ENCODE measurements at places on chromosomes 4 and X. TPM values are rescaled to one million over a fixed set of nuclear protein-coding genes. Genes with fewer than 3 reads are reported as not detected.

The SPACA5 gene
- total RNA-seq: not detected

The ZMAT1 gene
- 4.4 TPM for total RNA-seq

DNA sequence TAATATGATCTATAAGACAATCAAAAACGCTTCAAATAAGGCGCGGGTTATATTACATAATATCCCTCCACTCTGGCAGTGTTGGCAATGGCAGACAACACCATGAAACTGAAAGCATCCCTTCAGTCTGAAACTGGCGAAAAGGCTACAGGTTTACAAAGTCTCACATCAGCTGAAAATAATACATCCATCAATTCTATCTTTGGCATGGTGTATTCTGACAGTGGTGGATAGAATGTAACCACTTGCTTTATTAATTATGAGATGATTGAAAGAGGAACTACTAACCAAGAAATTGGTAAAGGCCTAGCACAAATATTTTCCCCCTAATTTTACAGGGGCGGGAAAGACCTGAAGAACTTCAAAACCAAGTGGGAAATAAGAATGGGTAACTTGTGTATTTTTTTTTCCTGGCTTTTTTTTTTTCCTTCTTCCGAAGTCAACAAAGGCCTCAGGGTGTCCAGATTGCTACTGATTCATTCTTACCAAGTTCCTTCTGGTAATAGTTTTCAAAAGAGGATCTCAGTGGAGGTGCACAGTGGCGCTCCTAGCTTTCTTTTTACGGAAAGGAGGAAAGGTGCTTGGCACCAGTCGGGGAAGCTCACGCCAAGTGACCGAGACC is 728 bp downstream of the UBA6 start:
- H3K4me3 ChIP-seq: peak overlapping the region; percentile 91
- H3K4me1 ChIP-seq: peaks cover 12% of the 10 kb centered on the region
- H3K36me3 ChIP-seq: peaks cover 30% of the 10 kb centered on the region
- no peak for DNase-seq

The MBNL3 gene
- total RNA-seq: 18.9 TPM

DNA sequence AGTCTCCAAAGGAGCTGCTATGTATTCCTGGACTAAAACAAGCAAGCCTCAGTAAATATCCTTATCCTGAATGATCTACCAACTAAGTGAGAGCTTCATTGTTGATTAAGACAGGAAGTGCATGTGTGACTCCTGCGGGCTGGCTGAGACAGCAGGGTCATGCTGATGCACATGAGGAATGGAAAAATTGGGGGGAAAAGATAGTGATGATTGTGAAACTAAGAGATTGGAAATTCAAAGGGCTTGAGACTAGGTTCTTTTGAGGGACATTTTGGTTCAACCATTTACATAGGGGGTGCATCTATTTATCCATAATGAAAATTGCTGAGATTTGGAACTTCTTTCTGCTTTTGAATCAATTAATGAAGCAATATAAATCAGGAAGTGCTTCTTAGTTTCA is 61.1 kb upstream of the C1QTNF7 start:
- no peak overlapping the region for H3K27ac ChIP-seq
- peaks cover 11% of the 10 kb centered on the region for H3K27me3 ChIP-seq
- H3K4me3 ChIP-seq: no peak overlapping the region
- no peak for DNase-seq
- H3K36me3 ChIP-seq: no peaks in the 10 kb centered on the region
- H3K4me1 ChIP-seq: no peaks in the 10 kb centered on the region

DNA sequence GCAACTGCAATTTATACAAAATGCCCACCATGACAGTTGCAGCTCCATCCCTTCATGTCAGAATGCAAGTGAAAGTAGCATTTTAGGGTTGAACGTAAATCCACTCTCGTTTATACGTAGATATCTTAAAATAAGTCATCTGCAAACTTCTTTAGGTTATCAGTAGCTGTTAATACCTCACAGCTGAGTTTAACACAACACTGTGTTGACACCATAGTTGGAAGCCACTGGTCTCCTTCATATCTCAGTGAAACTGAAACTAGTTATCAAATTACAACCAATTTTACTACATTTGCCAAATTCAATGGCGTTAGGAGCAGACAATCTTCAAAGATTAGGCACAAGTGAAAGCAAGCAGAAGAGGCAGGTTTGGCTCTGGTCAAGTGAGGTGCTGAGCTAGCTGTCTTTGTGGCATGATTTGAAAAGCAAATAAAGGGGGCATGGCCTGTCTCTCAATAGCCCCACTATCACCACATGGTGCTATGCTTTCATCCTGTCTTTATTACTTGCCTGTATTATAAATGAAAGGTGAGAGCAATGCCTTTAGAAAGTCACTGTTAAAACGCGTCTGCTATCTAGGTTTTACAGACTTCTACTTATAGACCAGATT is 12.3 kb downstream of the PPP3CA start:
- no peaks in the 10 kb centered on the region for H3K27me3 ChIP-seq
- H3K36me3 ChIP-seq: no peaks in the 10 kb centered on the region
- H3K4me3 ChIP-seq: no peak overlapping the region
- H3K4me1 ChIP-seq: peaks cover 24% of the 10 kb centered on the region
- DNase-seq: no peak
- H3K27ac ChIP-seq: no peak overlapping the region

The PLXNA3 gene
- total RNA-seq: 82.6 TPM

DNA sequence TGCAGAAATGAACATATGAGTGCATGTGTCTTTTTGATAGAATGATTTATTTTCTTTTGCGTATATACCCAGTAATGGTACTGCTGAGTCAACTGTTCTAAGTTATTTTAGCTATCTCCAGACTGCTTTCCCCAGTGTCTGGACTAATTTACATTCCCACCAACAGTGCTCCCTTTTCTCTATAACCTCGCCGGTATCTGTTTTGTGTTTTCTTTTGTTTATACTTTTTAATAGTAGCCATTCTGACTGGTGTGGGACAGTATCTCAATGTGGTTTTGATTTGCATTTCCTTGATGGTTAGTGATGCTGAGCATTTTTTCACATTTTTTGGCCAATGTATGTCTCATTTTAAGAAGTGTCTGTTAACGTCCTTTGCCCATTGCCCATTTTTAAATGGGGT is 218.6 kb upstream of the KCNIP4 start:
- no peak overlapping the region for H3K4me3 ChIP-seq
- DNase-seq: no peak
- no peaks in the 10 kb centered on the region for H3K27me3 ChIP-seq
- no peaks in the 10 kb centered on the region for H3K4me1 ChIP-seq
- no peaks in the 10 kb centered on the region for H3K36me3 ChIP-seq
- H3K27ac ChIP-seq: no peak overlapping the region

GRCh38 chr4:90624781-90625180 is 497.6 kb downstream of the CCSER1 start:
- no peak for DNase-seq
- H3K4me3 ChIP-seq: no peak overlapping the region
- H3K27me3 ChIP-seq: no peaks in the 10 kb centered on the region
- H3K4me1 ChIP-seq: no peaks in the 10 kb centered on the region
- H3K36me3 ChIP-seq: no peaks in the 10 kb centered on the region
- no peak overlapping the region for H3K27ac ChIP-seq

The RTL3 gene
- not detected for total RNA-seq

The KLB gene
- 0.09 TPM for total RNA-seq

The MND1 gene
- 13.1 TPM for total RNA-seq

DNA sequence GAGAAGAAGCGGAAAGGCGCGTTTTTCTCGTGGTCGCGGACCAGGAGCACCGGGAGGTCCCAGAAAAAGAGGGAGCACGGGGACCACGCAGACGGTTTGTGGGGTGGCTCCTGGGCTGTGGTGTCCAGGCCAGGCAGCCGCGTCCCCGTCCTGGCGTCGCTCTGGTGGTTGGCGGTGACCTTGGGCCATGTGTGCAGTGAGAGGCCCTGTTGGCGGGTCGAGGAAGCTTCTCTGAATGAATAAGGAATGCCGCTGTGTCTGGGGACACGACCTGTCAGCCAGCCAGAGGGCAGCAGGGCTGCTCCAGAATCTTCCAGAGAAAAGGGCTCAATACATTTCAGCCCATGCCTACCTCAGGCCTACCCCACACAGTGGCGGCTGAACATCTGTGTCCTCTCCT is 24.3 kb upstream of the HGFAC start:
- no peaks in the 10 kb centered on the region for H3K27me3 ChIP-seq
- no peak overlapping the region for H3K27ac ChIP-seq
- H3K4me3 ChIP-seq: no peak overlapping the region
- no peak for DNase-seq
- H3K4me1 ChIP-seq: no peaks in the 10 kb centered on the region

The ELK1 gene
- 42.4 TPM for total RNA-seq

The PAGE2 gene
- total RNA-seq: not detected

DNA sequence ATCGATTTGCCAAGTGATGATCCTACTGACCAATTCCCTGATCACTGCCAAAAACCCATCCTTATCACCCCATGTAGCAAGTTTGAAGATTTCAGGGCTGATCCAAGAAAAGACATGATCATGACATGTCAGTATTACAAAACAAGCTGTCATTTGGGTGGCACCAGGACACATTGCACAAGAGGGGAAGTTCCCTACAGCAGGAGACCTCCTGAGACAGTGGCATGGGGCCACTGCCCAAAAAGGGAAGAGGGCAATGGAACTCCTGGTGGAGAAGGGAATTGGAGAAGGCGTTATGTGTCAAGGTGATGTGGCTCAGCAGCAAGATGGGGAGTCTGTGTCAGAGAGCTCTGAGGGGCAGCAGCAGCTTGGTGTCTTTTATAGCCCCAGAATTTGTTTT is 43.4 kb downstream of the ZNF182 start:
- H3K27me3 ChIP-seq: no peaks in the 10 kb centered on the region
- no peak overlapping the region for H3K4me3 ChIP-seq
- no peaks in the 10 kb centered on the region for H3K4me1 ChIP-seq
- no peaks in the 10 kb centered on the region for H3K36me3 ChIP-seq
- H3K27ac ChIP-seq: no peak overlapping the region

The RP2 gene
- 25.5 TPM for total RNA-seq

DNA sequence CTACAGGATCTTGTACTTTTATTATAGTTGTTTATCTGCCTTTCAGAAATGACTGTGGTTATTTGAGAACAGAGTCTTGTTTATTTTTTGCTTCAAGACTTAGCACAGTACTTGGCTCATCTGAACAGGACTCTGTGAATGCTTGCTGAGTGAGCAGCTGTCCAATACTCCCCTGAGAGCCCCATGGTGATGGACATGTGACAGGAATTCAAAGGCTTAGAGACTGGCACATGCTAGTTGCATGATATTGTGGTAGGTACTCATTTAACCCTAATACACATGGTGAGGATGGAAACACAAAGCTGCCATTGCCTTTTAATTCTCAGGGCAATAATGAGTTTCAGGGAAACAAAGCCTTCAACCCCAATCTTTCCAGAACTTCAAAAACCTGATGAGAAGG is 97.3 kb downstream of the GEMIN8 start:
- H3K27ac ChIP-seq: no peak overlapping the region
- H3K36me3 ChIP-seq: no peaks in the 10 kb centered on the region
- DNase-seq: no peak
- H3K4me3 ChIP-seq: no peak overlapping the region
- no peaks in the 10 kb centered on the region for H3K4me1 ChIP-seq

DNA sequence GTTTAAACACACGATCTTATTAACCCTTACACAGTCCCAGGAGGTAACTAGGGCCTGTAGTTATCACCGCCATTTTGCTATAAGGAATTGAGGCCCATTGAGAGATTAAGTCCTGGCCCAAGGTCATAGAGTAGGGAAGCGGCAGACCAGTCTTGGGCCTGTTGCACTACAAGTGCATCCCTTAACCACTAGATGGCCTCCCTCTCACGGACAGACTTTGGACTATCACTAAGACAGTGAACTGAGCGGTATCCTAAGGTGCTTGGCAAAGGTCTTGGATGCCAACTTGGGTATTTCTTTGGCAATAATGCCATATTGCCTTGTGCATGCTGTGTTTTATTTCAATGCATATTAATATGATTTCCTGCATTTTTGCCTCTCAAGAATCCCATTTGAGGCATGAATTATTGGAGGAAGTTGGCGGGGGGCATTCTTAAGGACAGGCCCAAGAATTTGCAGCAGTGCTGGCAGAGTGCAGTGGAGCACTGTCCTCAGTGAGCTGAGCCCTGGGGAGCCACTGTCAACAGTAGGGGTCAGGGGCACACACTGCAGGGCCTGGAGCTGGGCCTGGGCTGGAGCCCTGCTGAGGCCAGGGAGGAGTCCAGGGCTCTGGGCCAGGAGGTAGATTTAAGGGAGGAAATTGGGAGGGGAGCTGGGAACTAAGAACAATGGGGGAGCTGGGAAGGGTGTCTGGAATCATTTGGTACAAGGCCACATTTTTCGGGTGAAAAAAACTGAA is 147.4 kb downstream of the SMIM20 start:
- H3K27me3 ChIP-seq: no peaks in the 10 kb centered on the region
- H3K27ac ChIP-seq: no peak overlapping the region
- no peaks in the 10 kb centered on the region for H3K4me1 ChIP-seq
- peak; percentile 17 for DNase-seq
- H3K36me3 ChIP-seq: peaks cover 4% of the 10 kb centered on the region

GRCh38 chr4:53598901-53599300 is 7.6 kb upstream of the LNX1 start:
- H3K4me1 ChIP-seq: peaks cover 9% of the 10 kb centered on the region
- no peak for DNase-seq
- peaks cover 5% of the 10 kb centered on the region for H3K36me3 ChIP-seq

DNA sequence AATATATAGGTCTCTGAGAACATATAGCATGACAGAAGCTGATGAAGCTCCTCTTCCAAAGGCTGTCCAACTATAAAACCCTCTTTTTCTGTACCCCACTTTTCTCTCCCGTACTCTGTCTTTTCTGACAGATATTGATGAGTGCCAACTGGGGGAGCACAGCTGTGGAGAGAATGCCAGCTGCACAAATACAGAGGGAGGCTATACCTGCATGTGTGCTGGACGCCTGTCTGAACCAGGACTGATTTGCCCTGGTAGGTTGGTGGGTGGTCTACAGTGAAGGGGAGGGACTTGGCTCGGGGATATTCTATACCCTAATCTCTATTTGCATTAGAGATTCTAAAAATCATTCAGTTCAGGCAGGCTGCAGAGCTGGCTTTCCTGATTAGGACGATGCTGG is 80.4 kb downstream of the EGF start:
- DNase-seq: no peak
- no peaks in the 10 kb centered on the region for H3K27me3 ChIP-seq
- H3K4me1 ChIP-seq: peaks cover 8% of the 10 kb centered on the region
- H3K27ac ChIP-seq: no peak overlapping the region
- H3K36me3 ChIP-seq: no peaks in the 10 kb centered on the region
- H3K4me3 ChIP-seq: no peak overlapping the region

The ZXDA gene
- 3.5 TPM for total RNA-seq

GRCh38 chrX:68831405-68832100 is 2.7 kb downstream of the EFNB1 start:
- no peaks in the 10 kb centered on the region for H3K27me3 ChIP-seq
- peak overlapping the region; percentile 87 for H3K4me3 ChIP-seq
- peaks cover 35% of the 10 kb centered on the region for H3K36me3 ChIP-seq
- DNase-seq: no peak
- peaks cover 43% of the 10 kb centered on the region for H3K4me1 ChIP-seq

The MAGEB1 gene
- total RNA-seq: not detected

GRCh38 chr4:47406408-47406807 is 57.1 kb downstream of the COMMD8 start:
- H3K4me3 ChIP-seq: no peak overlapping the region
- H3K36me3 ChIP-seq: no peaks in the 10 kb centered on the region
- no peak for DNase-seq
- H3K27ac ChIP-seq: no peak overlapping the region
- peaks cover 17% of the 10 kb centered on the region for H3K27me3 ChIP-seq
- no peaks in the 10 kb centered on the region for H3K4me1 ChIP-seq

GRCh38 chrX:74514384-74514783 is 93.1 kb downstream of the SLC16A2 start:
- H3K4me3 ChIP-seq: no peak overlapping the region
- H3K36me3 ChIP-seq: no peaks in the 10 kb centered on the region
- DNase-seq: peak; percentile 1
- no peaks in the 10 kb centered on the region for H3K4me1 ChIP-seq
- no peaks in the 10 kb centered on the region for H3K27me3 ChIP-seq

- H3K4me1 ChIP-seq: no peaks in the 10 kb centered on the region
- peak overlapping the region; percentile 94 for H3K4me3 ChIP-seq
Observed at GRCh38 chr4:184825141-184825895, 450 bp downstream of the ACSL1 start.

All from Calu3 (cell line).